GM23248 (cell line): ENCODE measurements at places on chromosomes 11 and 22. TPM values are rescaled to one million over a fixed set of nuclear protein-coding genes. Genes with fewer than 3 reads are reported as not detected.

STX3 gene
- total RNA-seq, result 9.3 and 10.5 TPM in 2 replicates

GRCh38 chr22:43377548-43377895 is 34.3 kb upstream of the MPPED1 start:
- H3K4me1 ChIP-seq, result no peaks in the 10 kb centered on the region
- DNase-seq, result peak; percentile 24
- no peak overlapping the region for H3K4me3 ChIP-seq
- H3K36me3 ChIP-seq, result no peaks in the 10 kb centered on the region
- H3K27me3 ChIP-seq, result peaks cover 48% of the 10 kb centered on the region

DDI1 gene
- total RNA-seq, result not detected in 2 replicates

EPS8L2 gene
- 58.3 and 59.7 TPM in 2 replicates for total RNA-seq

DNA sequence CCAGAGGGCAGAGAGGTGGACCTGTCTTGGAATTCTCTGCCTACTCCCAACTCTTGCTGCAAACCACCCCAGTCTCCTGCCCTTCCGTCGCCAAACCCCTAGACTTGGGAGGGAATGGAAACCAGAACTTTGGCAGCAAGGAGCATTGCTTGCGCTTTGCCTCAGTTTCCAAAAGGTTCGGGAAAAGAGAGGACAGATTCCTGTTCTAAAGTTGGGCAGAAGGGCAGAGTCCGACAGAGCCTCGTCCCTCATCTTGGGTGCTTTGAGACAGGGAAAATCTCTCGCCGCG is 396 bp upstream of the ROBO3 start:
- no peak overlapping the region for H3K27ac ChIP-seq
- no peak overlapping the region for H3K4me3 ChIP-seq
- no peaks in the 10 kb centered on the region for H3K36me3 ChIP-seq
- no peak for DNase-seq
- peaks cover 85% of the 10 kb centered on the region for H3K27me3 ChIP-seq

PTPRCAP gene
- total RNA-seq, result not detected in 2 replicates

MYBPC3 gene
- total RNA-seq, result not detected in 2 replicates

GRCh38 chr11:115545581-115546210 is 41.5 kb upstream of the CADM1 start:
- no peaks in the 10 kb centered on the region for H3K36me3 ChIP-seq
- no peaks in the 10 kb centered on the region for H3K4me1 ChIP-seq
- no peaks in the 10 kb centered on the region for H3K27me3 ChIP-seq
- H3K27ac ChIP-seq, result no peak overlapping the region
- no peak for DNase-seq
- H3K4me3 ChIP-seq, result no peak overlapping the region

LRRC4C gene
- not detected in 2 replicates for total RNA-seq

DNA sequence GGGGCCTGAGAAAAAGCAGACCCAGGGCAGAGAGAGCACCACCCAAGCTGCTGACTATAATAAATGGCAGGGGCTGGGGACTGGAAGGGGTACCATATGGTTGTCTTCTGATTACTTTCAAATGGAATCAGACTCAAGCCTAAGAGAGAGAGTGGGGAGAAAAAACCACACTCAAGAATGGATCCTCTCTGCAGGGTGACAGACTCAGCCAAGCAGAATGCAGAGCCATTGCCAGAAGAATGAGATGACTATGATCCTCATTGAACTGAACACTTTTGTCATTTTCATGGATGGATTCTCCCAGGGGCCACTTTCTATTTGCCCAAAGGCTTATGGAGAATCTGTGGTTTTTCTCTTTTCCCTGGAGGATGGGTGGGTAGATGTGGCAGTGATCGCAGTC is 8.7 kb downstream of the UBASH3B start:
- no peak overlapping the region for H3K27ac ChIP-seq
- DNase-seq, result peak; percentile 59
- no peak overlapping the region for H3K4me3 ChIP-seq
- H3K27me3 ChIP-seq, result no peaks in the 10 kb centered on the region

GRCh38 chr11:27012234-27012921 is 18.5 kb downstream of the FIBIN start:
- H3K4me3 ChIP-seq, result no peak overlapping the region
- peak; percentile 45 for DNase-seq
- no peak overlapping the region for H3K27ac ChIP-seq
- no peaks in the 10 kb centered on the region for H3K36me3 ChIP-seq
- peaks cover 5% of the 10 kb centered on the region; the same call in 1 of the 2 replicates for H3K4me1 ChIP-seq

DNA sequence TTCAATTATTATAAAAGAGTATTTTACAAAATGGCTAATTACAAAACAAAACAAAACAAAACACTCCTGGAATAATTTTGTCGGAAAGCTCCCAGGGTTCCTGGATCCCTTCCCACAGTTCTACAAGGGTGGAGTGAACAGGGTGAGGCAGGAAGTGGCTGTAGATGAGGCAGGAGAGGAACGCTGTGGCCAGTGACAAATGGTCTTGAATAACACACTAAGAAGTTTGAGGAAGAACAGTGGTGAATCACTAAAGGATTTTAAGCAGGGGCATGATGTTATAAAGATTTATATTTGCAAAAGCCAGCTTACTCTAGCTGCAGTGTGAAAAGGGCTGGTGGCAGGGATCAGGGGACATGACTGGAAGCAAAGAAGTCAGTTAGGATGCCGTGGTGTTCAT is 33.8 kb upstream of the APOA1 start:
- peaks cover 50% of the 10 kb centered on the region for H3K4me1 ChIP-seq
- no peaks in the 10 kb centered on the region for H3K36me3 ChIP-seq
- H3K27ac ChIP-seq, result peak overlapping the region; percentile 84

OR2AT4 gene
- total RNA-seq, result not detected in 2 replicates

- DNase-seq, result no peak
- H3K27ac ChIP-seq, result no peak overlapping the region
- H3K27me3 ChIP-seq, result peaks cover 31% of the 10 kb centered on the region
- no peaks in the 10 kb centered on the region for H3K36me3 ChIP-seq
- H3K4me3 ChIP-seq, result no peak overlapping the region
Observed at GRCh38 chr11:20592741-20593140, 6.7 kb upstream of the SLC6A5 start.

DNA sequence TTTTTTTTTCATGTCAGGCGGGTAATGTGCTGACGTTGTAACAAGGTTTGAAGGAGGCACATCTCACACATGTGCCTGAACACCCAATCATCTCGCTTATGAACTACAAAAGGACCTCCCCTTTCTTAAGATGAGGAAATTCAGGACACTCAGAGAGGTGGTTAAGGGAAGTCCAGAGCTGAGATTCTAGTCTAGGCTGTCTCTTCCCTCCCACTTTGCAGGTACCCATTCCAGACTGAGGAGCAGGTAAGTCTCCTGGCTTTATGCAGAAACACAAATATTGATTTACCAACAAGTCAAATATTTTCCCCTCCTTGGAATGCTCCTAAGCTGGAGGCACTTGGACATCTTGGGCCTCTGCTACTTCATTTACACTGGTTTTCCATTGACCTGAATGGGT is 122.9 kb upstream of the CADM1 start:
- no peaks in the 10 kb centered on the region for H3K27me3 ChIP-seq
- no peak overlapping the region for H3K27ac ChIP-seq
- no peak for DNase-seq

DNA sequence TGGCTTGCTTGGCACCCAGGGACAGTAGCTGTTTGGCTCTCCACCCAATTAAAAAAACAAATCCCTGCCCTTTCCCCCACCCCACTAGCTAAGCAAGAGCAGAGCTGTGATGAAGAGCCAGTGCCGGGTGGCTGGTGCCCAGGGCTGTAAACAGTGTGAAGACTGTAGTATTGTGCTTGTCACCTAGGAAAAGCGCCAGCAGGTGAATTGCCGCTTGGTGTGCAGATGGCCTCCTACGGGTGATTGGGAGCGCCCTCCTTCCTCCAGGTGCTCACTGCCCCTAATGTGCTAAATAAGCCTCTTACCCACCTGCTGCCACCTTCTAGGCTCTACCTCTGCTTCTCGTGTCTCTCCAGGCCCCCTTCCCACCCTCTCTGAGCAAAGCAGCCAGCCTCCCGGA is 18.4 kb upstream of the RAPSN start:
- no peak for DNase-seq
- H3K27me3 ChIP-seq, result no peaks in the 10 kb centered on the region
- H3K4me1 ChIP-seq, result peaks cover 26% of the 10 kb centered on the region
- H3K27ac ChIP-seq, result no peak overlapping the region
- no peak overlapping the region for H3K4me3 ChIP-seq

DNA sequence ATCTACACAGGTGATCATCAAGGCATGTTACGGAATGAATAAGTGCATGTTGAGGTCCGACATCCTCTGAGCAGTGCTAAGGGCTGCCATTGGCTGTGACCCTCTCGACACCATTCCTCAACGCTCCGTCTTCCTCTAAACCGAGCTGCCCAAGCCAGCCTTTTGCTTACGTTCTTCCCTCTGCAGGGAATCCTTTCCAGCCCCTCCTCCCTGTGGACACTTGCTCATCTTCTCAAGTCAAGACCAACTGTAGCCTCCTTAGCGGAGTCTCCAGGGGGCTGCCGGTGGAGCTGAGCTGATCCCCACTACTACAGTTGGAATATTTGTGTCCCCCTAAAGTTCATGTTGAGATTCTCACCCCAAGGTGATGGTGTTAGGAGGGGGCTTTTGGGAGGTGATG is 781.0 kb downstream of the TBC1D22A start:
- H3K4me1 ChIP-seq, result no peaks in the 10 kb centered on the region
- H3K36me3 ChIP-seq, result no peaks in the 10 kb centered on the region
- H3K27me3 ChIP-seq, result no peaks in the 10 kb centered on the region
- no peak overlapping the region for H3K4me3 ChIP-seq
- no peak for DNase-seq

DNA sequence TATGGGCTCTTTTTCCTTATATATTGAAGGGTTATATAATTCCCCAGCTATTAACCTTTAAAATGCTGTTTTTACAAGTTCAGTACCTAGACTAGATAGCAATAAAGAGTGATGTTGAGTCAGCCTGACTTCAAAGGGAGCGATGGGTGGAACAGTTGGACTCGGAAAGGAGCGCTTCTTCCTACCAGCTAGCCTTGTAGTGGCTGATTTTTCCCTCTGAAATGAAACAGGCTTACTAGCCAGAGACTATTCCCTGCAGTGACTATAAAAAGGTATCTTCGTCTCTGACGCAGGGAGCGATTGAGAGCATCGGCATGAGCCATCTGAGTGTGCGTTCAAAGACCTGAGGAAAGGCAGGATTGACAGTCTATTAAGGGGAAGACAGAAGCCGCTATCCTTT is 66.0 kb upstream of the GRAMD1B start:
- H3K27ac ChIP-seq, result no peak overlapping the region
- no peaks in the 10 kb centered on the region for H3K36me3 ChIP-seq
- DNase-seq, result no peak
- H3K27me3 ChIP-seq, result peaks cover 48% of the 10 kb centered on the region

LRRC74B gene
- under 0.01 TPM in 1 of 2 replicates, not detected in the other for total RNA-seq

GRCh38 chr11:70381872-70382861 is 16.2 kb upstream of the CTTN start:
- H3K4me3 ChIP-seq, result peak overlapping the region; percentile 29
- H3K27me3 ChIP-seq, result no peaks in the 10 kb centered on the region
- H3K36me3 ChIP-seq, result peaks cover 19% of the 10 kb centered on the region; the same call in 1 of the 2 replicates
- DNase-seq, result peak; percentile 86
- H3K4me1 ChIP-seq, result peaks cover 21% of the 10 kb centered on the region

GRCh38 chr11:19711911-19712280 is 741 bp upstream of the NAV2 start:
- H3K27me3 ChIP-seq, result no peaks in the 10 kb centered on the region
- peak overlapping the region; percentile 95 for H3K27ac ChIP-seq
- H3K36me3 ChIP-seq, result no peaks in the 10 kb centered on the region
- peak overlapping the region; percentile 96 for H3K4me3 ChIP-seq
- H3K4me1 ChIP-seq, result peaks cover 29% of the 10 kb centered on the region

DNA sequence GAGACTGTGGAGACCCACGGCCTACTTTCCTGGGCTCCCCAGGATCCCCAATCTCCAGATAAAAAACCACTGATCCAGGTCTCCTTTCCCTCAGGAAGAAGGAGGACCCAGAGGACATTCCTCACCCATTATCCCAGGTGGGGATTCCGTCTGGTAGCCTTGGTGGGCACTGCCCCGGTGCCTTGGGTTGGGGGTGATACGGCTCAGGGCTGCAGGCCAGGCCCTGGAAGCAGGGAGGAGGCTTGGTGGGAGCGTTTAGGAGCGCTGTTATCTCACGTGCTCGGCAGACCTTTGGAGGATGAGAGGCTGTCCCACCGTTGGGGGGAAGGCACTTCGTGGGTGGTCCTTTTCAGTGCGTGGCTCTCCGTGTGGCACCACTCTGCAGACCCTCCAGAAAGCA is 926.3 kb downstream of the BRD1 start:
- H3K36me3 ChIP-seq, result no peaks in the 10 kb centered on the region
- H3K27ac ChIP-seq, result no peak overlapping the region
- no peak for DNase-seq
- no peaks in the 10 kb centered on the region for H3K4me1 ChIP-seq
- H3K4me3 ChIP-seq, result no peak overlapping the region

DNA sequence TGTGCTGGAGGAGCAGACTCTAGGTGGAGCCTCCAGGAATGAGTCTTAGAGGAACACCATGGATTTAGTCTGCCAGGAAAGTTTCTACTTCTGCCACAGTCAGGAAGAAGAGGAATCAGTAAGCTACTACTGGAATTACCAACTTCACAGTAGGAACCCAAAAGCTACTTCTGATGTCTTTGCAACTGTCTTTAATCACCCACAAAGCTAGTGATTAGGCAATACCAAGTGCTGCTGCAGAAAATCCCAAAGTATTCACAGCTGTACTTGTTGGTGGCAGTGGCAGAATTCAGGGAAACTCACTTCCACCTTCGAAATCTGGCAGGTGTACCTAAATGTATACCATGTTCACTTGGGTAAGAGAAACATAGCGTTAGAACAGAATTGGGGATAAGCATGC is 264.5 kb upstream of the SORL1-AS1 start:
- H3K27ac ChIP-seq, result no peak overlapping the region
- H3K27me3 ChIP-seq, result no peaks in the 10 kb centered on the region
- peaks cover 4% of the 10 kb centered on the region; the same call in 1 of the 2 replicates for H3K4me1 ChIP-seq

DNA sequence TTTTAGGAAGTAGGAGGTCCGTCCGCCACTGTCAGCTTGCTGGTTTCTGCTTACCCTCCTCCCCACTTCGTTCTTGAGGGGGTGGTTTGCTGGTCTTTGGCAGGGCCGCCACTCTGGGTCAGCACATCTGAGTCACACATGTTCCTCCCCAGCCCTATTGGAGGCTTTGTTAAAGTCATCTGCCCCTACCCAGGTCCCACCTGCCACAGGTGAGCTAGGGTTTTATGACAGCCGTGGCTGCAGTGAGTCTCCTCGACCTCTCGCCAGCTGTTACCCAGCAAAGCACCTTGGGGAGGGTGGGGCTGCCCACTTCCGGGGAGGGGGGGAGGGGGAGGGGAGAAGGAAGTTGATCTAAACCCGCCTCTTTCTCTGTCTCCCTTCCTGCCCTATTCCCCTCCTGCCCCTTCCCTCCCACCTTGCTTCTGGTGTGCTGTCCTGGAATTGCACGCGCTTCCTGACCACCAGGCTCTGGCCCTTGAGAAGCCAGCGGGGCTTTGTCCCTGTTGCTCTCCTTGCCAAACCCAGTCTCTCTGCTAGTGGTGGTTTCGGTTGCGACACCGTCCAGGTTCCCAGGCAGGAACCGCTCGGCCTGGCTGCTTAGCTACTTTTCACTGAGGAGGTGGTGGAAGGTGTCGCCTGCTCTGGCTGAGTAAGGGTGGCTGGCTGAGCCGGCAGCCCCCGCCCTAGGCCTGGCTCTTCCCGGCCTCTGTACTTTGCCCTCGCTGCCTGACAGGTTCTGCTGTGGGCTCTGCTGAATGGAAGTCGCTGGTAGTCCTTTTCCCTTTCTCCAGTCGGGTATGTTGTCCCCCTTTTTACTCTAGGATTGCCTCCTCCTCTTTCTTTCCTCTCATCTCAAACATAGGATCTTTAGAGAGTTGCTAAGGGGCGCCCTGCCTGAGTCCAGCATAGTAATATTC is 28.5 kb downstream of the RCOR2 start:
- no peaks in the 10 kb centered on the region for H3K36me3 ChIP-seq
- H3K27ac ChIP-seq, result peak overlapping the region; percentile 65
- H3K4me3 ChIP-seq, result peak overlapping the region; percentile 48
- peak; percentile 78 for DNase-seq
- H3K27me3 ChIP-seq, result no peaks in the 10 kb centered on the region

- no peaks in the 10 kb centered on the region for H3K27me3 ChIP-seq
- H3K4me3 ChIP-seq, result 0 out of 2 replicates have a peak overlapping the region, but pooled peaks have one; percentile 7
- DNase-seq, result peak; percentile 54
- peaks cover 10% of the 10 kb centered on the region for H3K36me3 ChIP-seq
Observed at GRCh38 chr11:112017538-112017937, 7.7 kb upstream of the DLAT start.
